ENCODE measurements at places on chromosomes 5 and 9.

GRCh38 chr5:88829054-88829453 lies 53.9 kb downstream of the MEF2C start:
- DNase-seq, result peak; percentile 45

DNA sequence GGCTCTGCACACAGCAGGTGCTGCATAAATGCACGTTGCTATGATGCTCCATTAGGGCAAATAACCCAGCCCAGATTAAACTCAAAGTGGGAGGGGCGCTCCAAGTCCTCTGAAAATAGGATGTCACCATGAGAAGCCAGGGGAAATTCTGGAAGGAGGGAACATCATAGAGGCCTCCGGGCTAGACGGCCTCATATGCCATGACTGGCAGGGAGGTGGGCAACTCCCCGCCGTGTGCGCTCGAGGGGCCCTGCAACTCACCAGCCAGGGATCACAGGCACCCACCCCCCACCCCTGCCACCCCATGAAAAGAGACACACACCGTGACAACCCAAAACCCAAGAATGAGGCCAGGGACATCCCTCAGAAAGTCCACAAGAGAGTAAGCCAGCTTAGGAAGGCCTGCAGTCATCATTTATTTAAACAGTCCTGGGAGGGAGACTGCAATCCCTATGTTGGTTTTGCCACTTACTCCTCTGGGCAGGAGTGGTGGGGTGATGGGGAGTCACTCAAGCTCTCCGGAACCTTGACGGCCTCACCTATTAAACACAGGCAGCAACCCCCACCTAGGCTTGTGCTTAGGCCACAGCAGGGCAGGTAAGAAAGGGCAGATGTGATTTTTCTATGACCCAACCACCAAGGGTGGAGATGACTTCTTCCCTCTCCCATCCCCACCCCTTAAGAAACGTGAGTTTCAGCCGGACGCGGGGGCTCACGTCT lies 4.0 kb downstream of the VAV2 start:
- DNase-seq, result no peak

DNA sequence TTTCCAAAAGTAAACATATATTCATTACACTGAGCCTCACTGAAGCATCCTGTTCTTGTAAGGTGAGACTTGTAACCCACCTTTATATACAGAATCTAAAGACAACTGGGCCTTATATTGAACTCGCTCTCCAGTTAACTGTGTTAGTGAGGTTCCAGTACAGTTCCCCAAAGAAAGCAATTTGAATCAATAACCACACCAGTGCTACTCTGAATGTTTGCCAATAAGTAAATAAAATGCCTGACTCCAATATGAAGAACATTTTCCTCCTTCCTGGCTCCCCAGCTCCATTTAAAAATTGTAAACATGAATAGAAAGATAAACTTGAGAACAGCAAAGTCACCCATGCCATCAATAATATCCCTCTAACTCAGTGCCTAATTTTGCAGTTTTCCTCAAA lies 50.1 kb downstream of the FBXW11 start:
- DNase-seq, result no peak

DNA sequence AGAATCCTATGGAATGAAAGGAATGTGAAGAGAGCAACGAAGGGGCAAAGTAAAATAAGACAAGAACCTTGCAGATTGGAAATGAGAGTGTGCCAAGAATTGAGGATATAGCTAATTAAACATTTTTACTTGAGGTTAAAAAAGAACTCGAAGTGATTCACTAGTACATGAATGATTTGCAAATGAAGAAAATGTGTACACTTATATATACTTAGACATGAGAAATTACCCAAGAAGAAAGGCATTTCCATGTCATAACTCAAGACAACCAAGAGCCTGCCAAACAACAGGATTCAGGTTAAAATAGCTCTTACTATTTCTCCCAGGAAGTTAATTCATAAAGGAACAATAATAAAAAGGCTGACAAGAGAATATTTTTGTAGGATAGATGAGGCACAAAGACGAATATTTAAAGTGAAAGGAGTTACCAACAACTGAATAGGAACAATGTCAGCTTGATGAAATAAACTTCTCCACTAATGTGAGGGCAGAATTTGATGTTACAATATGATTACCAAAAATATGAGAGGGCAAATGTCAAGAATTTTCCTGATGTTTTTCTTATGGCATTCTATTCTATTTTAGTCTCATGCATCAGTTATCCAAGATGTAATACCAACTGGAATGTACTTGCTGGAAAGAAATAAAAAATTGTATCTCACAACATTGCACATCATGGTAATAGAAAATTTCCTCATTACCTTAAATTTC lies 18.9 kb upstream of the NPR3 start:
- peak; percentile 88 for DNase-seq

DNA sequence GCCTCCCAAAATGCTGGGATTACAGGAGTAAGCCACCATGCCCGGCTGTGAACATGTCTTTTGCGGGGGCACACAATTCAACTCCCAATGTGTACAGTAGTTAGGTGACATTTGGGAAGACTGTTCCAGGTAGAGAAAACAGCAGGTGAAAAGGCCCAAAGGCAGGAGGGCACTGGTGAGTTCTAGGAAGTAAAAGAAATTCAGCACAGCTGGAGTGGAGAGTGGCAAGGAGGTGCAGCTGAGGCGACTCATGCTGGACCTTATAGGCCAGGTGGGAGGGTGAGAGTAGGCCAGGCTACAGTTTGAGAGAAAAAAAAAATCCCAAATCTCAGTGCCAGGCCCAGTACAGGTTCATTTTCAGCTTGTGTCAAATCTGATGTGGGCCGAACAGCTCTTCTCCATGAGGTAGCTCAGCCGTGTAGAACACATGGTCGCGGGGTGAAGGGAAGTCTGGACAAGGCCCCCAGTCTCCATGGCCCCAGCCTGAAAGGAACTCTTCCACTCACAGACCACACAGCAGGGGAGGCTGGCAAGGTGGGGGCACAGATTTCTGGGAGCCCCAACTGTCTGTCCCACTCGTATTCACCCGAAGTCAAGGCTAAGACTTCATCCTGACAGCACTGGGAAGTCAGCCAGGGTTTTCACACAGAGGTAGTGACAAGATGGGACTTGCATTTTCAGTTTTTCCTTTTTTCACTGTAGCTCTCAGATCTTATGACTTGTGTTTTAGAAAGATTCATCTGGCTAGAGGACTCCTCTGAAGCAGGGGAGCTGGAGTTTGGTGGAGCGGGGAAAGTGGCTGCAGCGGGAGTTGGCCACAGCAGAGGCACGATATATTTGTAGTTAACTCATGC lies 4.5 kb upstream of the HNRNPAB start:
- DNase-seq, result no peak

Data from AG10803 (cell line).